NCI-H1417 (cell line): ENCODE measurements at places on chromosomes 6 and 20.
A peak's percentile ranks its signal among the peaks of the same experiment; 100 is the strongest.

DNA sequence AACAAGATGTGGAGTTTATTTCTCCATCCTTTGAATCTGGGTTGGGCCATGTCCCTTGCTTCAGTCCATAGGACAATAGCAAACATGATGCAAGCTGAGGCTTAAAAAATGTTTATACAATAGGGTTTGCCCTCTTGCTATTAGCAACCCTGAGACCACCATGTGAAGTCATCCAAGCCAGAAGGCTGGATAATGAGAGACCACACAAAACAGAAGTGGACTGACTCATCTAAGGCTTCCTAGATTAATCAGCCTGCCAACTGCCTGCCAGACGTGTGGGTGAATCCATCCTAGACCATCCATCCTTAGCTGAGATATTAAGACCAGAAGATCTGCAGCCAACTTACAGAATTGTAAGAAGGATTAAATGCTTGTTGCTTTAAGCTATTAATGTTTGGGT is 38.1 kb upstream of the ISM1 start:
- DNase-seq = no peak

GRCh38 chr20:24382331-24382730 is 87.1 kb upstream of the SYNDIG1 start:
- no peak for DNase-seq

- no peak for DNase-seq
Measured at GRCh38 chr6:142336787-142337186, 35.0 kb downstream of the ADGRG6 start.

- peak; percentile 65 for DNase-seq
Measured at GRCh38 chr6:158517581-158517980, 42.3 kb upstream of the TMEM181 start.

DNA sequence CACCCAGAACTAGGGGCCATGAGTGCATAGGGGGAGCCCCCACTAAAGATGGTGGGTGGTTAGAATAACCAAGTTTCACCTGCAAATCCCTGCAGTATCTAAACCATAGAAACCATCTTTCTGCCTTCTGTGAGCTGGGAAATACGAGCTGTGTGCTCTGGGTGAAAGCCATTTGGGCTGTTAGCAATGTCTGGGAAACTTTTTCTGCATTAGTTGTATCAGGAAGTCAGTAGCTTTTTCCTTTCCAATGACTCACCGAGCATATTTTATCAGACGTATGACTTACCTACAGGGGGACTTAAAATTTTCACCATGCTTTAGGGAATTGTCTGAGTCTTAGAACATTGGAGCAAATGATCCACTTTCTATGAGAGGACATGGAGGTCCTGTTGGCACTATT is 584.0 kb downstream of the QKI start:
- no peak for DNase-seq

DNA sequence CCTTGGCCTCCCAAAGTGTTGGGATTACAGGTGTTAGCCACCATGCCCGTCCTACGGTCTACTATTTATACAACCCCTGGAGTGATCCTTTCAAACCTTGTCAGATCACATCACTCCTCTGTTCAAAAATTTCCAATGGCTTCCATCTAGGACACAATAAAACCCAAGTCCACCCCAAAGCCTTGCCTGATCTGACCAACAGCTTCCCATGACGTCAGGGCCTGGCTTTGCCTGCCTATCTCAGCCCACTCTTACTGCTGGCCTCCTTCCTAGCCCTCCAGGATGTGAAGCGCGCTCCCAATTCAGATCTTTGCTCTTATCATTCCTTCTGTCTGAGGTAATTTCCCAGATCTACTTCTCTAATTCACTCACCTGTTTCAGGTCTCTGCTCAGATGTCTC is 128.4 kb downstream of the LINC00237 start:
- DNase-seq = no peak

- DNase-seq = no peak
Measured at GRCh38 chr6:136037242-136037875, 185.9 kb downstream of the PDE7B start.

GRCh38 chr6:20367743-20368485 is 33.8 kb upstream of the E2F3 start:
- DNase-seq = no peak

DNA sequence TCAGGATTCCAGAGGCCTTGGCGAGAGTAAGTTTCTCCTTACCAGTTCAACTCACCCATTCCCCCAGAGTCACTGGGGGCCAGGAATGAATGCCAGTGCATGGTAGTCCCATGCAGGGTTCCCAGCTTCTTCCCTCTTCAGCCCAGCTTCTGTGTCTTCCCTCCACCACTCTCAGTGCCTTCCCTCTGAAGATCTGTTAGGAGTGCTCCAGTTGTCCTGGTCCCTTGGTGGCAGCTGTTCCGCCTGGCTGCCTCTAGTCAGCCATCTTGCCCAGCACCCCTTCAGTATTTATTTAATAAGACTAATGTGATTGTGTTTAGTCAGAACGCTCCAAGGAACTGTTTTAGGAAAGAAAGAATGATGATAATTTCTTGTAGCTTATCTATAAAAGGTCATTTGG is 23.1 kb downstream of the FIG4 start:
- no peak for DNase-seq

- DNase-seq = no peak
Measured at GRCh38 chr20:56504373-56505005, 20.1 kb upstream of the FAM209A start.

GRCh38 chr6:81749707-81750106 is 2.8 kb downstream of the TENT5A start:
- peak; percentile 90 for DNase-seq

GRCh38 chr20:13639150-13639497 is 392 bp upstream of the TASP1 start:
- DNase-seq = no peak
